ENCODE measurements at places on chromosomes 2 and 18.
A peak's percentile ranks its signal among the peaks of the same experiment; 100 is the strongest.

GRCh38 chr2:98278074-98278473, 68.2 kb upstream of the CNGA3 start:
- DNase-seq, result no peak

DNA sequence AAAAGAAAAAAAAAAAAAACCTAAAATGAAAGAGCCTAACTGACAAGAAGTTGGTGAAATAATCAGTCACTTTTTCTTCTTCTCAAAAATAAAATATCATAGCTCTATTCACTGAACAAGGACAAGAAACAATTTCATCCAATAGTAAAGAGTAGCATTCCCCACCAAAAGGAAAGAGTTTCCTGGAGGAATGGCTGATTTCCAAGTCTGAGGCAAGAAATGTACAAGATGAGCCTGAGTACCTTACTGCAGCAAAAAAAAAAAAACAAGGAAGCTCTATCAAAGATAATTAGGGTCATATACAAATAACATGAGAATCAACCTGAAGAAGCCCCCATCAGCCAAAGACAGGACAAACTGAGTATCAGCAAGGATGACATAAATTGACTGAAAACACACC, 11.5 kb downstream of the ROCK1 start:
- no peak for DNase-seq

- DNase-seq, result no peak
Observed at GRCh38 chr2:170341684-170342623, 164.0 kb downstream of the MYO3B start.

GRCh38 chr2:8469709-8470493, 212.0 kb upstream of the ID2 start:
- no peak for DNase-seq

DNA sequence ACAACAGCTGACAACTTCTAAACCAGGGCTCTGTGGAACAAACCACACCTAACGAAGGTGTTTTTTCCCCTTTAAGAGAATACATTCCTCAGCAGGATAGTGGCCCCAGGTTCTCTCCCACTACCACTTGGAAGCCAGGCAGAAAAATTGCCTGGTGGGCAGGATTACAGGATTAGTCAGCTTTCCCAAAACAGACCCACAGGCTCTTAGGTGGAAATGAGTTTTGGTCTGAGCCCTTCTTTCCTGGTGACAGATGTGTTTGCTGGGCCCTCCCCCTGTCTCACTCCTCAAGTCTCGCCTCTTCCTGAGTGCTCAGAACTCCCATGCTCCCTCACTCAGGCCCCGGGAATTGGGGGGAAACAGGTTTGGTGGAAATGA, 139.4 kb upstream of the HAAO start:
- DNase-seq, result no peak

- no peak for DNase-seq
Observed at GRCh38 chr2:196291873-196292800, 120.8 kb upstream of the STK17B start.

- DNase-seq, result peak; percentile 47
Observed at GRCh38 chr2:203225423-203226039, 13.3 kb upstream of the CYP20A1 start.

DNA sequence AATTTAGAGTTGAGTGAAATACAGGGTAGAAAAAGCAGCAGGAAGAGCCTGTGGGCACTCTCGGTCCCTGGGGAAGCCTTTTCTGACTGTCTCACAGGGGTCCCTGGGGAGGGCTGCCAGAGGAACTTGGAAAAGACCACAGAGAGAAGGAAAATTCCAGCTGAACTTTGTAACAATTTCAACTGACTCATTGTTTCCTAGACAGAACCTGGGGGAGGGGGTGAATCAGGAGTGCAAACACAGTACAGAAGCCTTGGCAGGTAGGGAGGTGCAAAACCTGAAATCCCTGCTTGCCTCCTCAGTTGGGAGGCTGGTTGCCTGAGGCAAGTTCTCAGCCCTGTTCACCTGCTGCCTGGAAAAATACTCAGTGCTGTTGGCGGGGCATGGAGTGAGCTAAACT, 106.8 kb downstream of the GRB14 start:
- DNase-seq, result no peak

- DNase-seq, result peak; percentile 60
Observed at GRCh38 chr2:162840598-162841246, 2.2 kb upstream of the KCNH7 start.

DNA sequence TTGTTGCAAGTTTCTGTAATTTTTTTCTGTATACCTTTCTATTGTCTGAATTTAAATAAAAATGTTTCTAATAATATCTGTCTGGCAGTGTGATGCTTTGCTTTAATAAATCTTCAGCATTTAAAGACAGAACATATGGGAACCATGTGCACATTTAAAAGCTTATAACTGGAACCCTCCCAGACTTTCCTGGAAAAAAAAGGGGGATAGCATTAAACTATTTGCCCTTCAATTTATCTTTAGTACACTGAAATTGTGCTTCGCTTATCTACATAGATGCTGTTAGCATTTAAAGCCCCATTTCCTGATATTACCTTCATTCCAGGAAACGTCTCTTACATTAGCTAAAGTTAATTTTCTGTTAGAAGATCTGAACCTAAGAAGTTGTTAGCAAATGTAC, 64.6 kb downstream of the ZC3H6 start:
- DNase-seq, result no peak

DNA sequence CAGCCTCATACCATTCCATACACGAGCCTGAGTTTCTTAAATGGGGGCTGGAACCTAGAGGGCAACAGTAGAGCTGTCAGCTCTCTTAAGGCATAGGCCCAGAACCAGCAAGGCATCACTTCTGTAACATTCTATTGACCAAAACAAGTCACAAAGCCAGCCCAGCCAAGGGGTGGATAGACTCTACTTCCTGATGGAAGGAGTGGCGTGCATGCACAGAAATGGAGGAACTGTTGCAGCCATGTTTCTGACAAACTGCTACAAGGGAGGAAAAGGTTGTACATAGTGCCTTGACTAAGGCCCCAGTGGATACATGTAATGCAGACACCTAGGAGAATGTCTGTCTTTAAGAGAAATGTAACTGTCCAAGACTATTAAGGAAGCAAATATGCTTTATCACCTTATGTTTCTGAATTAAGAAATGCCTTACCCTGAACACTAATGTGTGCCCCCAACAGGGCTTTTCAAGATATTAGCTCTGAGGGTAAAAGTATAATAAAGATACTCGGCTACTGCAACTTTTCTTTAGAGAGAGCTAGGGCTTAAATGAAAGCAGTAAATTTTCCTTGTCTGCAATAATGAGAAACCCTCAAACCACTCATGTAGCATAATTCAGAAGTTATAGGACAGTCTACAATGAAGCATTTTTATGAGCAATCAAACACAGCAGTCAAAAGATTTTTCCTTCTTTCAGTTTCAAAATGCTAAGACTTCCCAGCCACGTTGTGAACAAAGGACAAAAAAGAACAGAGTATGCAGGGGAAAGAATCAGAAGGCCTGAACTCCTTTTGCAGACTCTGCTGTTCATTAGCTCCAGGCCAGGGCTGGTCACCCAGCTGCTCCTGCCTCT, 35.1 kb upstream of the CDC42EP3 start:
- DNase-seq, result peak; percentile 39

DNA sequence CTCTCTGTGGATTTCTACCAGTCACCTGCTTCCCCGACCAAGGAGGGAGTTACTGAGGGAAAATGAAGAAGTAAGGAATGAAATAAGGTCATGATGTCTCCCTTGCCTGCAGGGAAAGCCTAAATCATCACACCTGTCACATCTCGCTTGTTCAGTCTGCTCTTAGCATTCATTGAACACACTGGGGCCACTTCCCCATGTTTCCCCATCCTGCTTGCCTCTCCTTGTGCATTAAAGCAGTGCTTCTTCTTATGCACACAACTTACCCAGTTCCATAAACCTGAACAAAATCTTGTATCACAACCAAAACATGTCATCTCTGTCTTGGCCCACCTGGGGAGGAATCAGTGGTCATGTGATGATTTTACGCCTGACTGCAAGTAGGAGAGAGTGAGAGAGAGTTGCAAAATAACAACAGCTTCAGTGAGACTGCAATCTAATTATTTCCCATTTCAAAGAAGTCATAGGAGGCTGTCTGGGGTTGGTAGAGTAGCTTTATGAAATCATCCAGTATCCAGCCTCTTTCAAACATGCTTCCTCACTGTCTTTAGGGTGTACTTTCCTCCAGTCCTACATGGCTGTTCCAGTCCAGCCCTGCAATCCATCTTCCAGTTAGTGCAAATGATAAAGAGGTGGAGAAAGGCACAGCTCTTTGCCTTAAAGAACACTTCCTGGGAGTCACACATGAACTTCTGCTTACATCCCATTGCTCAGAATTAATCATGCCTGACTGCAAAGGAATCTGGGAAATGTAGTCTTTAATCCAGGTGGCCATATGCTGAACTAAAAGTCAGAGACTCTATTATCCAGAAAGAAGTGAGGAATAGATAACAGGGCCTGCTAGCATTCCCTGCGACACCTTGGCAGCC, 220.1 kb downstream of the HAUS1 start:
- peak; percentile 65 for DNase-seq

DNA sequence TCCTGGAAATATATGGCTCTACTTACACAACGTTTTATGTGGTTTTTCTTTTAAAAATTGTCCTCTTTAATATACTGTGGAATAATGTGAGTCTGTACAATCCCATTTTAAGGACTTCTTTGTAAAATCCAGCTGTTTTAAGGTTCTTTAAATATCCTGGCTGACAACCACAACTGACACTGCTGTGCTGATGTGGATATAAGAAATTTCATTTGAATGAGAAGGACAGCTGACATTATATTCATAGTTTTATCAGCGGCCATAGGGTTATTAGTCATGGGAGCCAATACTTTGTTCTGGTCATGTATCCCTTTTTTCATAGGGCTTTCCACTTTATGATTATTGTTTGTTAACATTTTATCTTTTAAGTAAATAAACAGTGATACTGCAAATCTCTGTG, 169.5 kb downstream of the CAMKMT start:
- no peak for DNase-seq

DNA sequence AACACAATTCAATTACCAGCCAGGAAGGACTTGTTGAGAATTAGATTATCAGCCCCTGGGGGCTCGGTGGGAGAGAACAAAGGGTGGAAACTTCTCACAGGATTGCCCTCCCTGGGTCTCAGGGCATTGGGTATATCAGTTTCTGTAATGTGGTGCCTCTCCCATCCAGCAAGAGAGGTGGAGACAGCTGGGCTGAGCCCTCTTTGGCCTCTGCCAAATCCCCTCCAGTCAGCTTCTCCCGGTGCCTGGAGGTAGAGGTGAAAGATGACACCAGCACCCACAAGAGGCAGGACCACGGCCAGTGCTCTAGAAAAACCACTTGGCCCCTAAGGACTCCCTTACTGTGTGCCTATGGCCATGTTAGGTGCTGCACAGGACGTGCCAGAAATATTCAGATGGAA, 179.7 kb downstream of the HAUS1 start:
- DNase-seq, result no peak

DNA sequence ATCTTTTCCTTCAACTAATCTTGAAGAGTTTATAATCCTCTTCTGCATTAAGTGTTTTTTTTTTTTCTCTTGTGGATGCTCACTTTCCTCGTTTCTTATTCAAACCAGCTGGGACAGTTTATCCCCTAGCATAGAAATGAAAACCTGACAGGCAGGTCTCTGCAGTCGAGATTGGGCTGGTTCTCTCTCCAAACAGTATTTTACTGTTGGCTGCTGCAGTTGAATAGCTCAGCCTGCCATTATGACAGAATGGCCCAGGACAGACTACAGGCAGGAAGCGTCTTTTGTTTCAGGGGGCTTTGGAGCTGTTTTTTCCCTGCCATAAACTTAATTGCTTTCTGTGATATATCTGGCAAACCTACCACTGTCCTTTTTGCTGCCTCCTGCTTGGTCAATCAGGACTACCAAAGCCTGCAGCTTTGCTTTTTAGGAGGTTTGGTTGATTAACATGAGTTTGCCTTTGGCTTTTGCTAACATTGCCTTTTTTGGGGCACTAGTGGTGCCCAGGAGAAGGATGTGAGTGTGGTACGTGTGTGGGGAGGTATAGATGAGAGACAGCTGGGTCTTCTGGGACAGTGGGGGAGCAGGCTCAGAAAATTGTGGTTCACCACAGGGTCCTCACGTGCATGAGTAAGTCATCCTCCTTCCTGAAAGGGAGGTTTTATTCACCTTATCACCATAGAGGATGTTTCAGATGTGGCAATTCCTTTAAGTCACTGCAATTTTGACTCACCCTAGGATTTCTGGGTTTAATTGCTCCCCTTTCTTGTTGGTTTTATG, 128.7 kb downstream of the LYPD6B start:
- DNase-seq, result no peak

DNA sequence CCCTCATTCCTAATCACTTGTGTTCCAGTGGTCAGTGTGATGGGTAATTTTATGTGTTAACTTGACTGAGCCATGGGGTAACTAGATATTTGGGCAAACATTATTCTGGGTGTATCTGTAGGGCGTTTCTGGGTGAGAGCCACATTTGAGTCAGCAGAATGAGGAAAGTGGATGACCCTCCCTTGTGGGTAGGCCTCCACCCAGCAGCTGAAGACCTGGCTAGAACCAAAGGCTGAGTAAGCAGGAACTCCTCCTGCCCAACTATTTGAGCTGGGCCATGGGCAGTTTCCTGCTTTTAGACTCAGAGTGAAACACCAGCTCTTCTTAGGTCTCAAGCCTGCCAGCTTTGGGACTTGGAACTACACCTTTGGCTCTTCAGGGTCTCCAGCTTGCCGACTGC, 141.8 kb downstream of the ACKR3 start:
- no peak for DNase-seq

DNA sequence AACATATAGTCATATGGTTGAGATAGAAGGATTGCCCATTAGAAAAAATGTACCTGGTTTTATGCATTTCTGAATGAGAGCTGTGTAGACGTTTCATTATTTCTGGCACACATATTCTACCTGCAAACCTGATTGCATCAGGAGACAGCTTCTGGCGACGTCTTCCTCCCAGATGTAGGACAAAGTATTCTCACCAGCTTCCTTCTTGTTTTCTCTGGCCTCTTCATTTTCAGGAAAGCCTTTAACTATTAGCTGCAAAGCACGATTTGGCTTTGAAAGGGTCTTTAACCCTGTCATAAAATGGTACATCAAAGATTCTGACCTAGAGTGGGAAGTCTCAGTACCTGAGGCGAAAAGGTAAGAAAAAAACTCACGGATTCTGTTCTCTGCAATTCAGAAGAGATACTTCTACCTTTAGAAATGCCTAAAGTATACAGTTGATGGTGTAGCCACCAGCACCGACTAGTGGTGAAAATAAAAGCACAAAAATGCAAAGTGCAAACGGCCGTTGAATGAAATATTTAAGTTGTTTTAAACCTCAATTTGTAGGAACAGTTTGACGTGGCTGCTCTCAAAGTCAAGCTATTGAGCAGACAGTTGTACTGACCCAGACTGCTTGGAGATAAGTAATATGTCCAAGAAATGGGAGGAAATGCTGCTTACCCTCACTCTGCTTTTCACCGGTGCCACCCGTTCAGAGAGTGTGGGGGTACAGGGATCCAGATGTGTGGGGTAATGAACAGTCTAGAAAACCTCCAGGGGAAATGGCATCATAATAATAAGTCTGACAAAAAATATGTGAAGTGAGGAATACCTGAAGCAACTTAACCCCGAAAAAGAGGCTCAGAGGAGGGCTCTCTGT, 20.2 kb downstream of the IL18RAP start:
- DNase-seq, result peak; percentile 24

- DNase-seq, result no peak
Observed at GRCh38 chr2:8059255-8059654, 622.6 kb upstream of the ID2 start.

Measured in SK-MEL-5 (cell line).